ENCODE measurements at places on chromosomes 3 and 15.

GRCh38 chr3:151155409-151156128, 47.4 kb downstream of the GPR171 start:
- DNase-seq: no peak

DNA sequence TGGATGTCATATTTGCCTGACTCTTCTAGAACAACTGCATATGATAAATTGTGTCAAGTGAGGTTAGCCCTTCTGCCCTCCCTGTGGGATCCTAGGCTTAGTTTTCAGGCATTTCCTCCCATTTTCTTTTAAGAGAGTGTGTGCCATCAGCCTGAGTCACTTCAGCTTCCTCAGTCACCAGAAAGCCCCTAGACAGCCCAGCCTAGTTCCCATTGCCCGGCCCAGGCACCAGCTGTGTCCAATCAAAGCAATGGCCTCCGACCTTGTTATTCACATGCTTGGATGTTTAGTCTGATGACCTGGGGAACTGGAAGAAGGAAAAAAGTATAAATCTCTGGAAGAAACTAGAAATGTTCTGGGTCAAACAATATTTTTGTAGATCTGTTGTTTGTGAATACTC, 221.9 kb upstream of the LRIG1 start:
- DNase-seq: no peak

DNA sequence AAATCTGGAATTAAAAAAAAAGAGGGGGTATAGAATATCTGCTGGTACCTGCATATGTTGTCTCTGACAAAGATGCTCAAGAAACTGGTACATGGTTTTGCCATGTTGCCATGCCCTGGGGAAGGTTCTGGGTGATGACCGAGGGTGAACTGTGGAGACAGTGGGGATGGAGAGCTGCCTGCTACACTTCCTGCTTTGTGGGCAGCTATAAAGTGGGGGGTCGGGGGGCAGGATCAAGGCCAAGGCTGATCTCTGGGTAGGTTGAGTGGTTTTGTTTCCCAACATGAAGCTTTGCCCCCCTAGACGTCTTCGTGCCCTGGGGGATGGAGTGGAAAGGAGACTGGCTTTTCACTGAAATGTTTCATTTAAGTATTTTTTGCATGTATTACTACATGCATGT, 74.6 kb downstream of the IQSEC1 start:
- no peak for DNase-seq

GRCh38 chr3:26668171-26668570, 45.6 kb downstream of the LRRC3B start:
- DNase-seq: no peak

DNA sequence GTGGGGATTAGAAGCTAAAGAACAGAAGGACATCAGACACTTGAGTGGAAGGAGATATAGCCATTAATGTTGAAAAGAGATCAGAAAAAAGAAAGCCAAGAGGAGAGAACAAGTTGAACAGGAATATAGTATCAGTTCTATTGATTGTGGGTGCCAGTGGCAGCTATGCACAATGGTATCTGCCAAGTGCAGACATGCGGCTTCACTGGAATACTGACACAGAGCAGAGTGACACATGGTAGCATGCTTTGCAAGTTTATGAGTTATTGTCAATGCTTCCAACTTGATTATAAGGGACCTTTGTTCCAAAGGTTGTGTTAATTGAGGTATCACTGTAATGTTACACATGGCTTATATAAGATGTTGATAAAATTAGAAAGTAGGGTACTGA, 42.0 kb upstream of the TP63 start:
- no peak for DNase-seq

- no peak for DNase-seq
Observed at GRCh38 chr3:195438371-195438770, 4.4 kb downstream of the ACAP2 start.

- no peak for DNase-seq
Observed at GRCh38 chr3:54783611-54784010, 144.2 kb downstream of the LRTM1 start.

DNA sequence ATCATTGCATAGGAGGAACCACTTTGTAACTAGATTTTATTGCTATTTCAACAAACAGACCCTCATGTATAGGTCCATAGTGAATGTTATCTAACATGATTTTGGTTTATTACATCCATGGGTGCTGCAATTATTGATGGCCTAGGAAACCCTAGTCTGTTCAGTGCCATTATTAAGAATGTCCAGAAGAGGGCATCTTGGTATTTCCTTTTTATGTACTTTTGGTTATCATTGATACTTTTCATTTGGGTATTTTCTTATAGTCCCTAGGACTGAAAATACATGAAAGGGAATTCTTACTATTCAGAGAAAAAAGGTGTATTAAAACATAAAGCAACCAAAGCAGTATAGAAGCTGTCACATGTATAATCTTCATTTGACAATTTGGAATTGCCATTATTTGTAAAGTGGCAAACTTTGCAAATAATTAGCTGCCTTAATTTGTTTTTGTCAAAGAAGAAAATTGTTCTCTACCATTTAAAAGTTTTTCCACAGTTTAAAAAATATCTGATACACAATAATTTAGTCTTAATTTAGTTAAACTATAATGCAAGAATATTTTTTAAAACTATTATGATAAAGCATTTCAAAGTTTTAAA, 48.7 kb downstream of the CNOT10 start:
- DNase-seq: peak; percentile 12

GRCh38 chr3:139260793-139261736, 82.8 kb upstream of the MRPS22 start:
- DNase-seq: no peak

DNA sequence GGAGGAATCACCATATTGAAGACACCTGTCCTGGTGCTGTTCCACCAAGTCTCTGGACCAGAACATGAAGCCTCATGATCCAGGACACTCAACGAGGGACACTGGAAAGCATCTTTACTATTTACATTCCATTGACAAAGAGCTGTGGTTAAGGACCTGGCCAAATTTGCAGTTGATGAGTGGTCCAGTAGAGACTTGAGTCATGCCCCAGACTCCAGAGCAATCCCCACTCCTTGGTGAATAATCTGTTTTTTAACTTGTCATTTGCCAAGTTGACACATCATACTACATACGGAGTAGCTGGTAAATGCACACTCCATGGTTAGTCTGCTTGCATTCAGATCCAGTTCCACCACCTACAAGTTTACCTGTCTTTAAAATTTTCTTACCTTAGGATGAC, 1.2 kb upstream of the COL6A6 start:
- no peak for DNase-seq

DNA sequence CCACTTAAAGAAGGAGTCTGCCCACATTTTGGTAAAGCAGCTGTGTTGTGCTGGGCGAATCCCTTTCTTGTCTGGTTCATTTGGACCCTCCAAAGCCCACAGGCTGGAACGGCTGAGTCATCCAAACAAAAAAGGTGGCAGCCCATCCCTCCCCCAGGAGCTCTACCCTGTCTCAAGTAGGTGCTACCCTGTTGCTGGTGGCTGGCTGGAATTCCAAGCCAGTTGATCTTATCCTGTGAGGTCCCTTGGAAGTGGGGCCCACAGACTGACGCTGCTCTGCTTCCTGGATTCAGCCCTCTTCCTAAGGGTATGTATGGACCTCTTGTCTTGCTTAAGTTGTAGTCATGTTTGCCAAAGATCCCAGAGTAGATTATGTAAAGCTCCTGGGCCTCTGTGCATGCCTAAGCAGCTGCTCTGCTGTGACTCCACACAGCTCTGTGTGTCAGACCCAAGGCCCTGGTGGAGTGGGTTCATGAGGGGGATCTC, 44.5 kb downstream of the CCR1 start:
- DNase-seq: no peak

DNA sequence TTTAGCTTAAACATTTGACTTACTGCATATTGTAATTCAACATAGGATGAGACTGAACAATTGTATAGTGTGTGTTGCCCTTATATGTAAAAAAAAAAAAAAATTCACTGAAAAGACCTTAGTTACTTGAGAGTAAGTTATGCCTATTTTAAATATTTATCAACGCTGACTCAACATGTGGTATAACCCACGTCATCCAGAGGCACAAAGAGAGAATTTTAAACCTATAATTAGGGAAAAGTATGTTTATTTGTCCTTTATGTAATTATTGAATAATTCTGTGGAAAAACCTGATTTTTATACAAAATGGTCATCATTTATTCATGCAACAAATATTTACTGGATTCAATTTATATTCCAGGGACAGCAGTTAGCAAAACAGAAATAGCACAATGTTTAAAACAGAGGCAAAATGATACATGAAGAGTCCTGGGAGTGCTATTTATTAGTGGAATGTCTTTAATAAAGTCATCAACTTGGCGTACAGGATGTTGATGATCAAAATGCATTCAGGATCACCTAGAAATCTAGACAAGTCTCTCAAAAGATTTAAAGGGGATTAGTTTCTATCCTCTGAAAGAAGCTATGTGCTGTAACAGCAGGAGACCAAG, 223.7 kb downstream of the PCCB start:
- DNase-seq: no peak

DNA sequence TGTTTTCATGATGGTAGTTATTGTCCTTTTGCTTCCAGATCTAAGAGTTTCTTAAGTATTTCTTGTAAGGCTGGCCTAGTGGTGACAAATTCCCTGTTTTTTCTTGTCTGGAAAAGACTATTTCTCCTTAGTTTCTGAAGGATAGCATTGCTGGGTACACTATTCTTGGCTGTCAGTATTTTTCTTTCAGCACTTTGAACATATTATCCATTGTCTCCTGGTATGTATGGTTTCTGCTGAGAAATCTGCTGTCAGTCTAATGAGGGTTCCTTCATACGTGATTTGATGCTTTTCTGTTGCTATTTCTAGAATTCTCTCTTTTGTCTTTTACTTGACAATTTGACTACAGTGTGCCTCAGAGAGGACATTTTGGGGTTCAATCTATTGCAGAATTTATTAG, 134.3 kb downstream of the CGGBP1 start:
- no peak for DNase-seq

GRCh38 chr3:26703519-26703918, 80.9 kb downstream of the LRRC3B start:
- DNase-seq: no peak

- DNase-seq: no peak
Observed at GRCh38 chr3:113437411-113437810, 3.9 kb downstream of the CFAP44 start.

DNA sequence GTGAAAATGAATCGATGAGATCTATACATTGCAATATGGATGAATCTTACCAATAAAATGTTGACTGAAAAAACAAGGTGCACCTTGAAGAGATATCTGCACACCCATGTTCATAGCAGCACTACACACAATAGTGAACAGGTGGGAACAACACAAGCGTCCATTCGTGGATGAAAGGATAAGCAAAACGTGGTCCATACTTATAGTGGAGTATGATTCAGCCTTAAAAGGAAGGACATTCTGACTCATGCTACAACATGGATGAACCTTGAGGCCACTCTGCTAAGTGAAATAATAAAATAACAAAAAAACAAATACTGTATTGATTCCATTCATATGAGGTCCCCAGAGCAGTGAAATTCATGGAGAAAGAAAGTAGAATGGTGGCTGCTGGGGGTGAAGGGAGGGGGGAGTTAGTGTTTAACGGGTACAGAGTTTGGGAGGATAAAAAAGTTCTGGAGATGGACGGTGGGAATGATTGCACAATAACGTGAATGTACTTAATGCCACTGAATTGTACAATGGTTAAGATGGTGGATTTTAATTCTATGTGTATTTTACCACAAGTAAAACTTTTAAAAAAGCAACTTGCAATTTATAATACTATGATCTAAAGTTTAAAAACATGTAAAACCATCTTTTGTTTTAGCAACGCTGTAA, 35.6 kb downstream of the IQSEC1 start:
- DNase-seq: no peak

- DNase-seq: no peak
Observed at GRCh38 chr15:78810362-78811123, 721 bp downstream of the ADAMTS7 start.

DNA sequence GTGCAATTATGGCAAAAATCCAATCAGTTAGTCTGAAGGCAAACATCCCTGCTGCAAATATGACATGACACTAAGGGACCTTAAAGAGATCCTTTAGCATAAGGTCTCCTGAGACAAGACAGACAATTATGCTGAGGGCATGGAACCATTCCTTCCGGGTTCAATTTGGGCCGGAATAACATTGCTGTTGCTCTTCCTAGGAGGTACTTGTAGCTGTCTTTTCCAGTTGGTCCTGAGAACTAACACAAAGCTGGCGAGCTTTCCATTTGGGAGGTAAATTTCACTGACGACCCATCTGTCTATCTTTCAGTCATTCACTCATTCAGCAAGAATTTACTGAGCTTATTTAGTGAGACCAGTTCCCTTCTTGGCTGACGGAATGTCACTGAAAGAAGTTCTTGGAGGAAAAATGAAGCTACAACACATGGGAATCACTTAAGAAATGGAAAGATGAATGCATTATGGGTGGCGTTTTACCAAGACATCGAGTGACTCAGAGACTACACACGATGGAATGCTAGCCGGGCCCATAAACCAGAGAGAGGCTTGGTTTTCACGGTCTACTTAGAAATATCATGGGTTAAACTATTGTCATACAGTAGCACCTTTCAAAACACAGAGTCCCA, 215.5 kb downstream of the PDZRN3 start:
- DNase-seq: no peak
